Muscle of leg (tissue), 16 donors: ENCODE measurements at places on chromosomes 3 and 15. TPM values are rescaled to one million over a fixed set of nuclear protein-coding genes. Genes with fewer than 3 reads are reported as not detected.
A peak's percentile ranks its signal among the peaks of the same experiment; 100 is the strongest.

- no peak overlapping the region for H3K4me3 ChIP-seq
- no peaks in the 10 kb centered on the region for H3K4me1 ChIP-seq
- no peak for DNase-seq
- H3K36me3 ChIP-seq = no peaks in the 10 kb centered on the region
Measured at GRCh38 chr3:27905625-27906024, 183.5 kb upstream of the EOMES start.

GRCh38 chr3:10753964-10754363, 62.1 kb upstream of the SLC6A11 start:
- H3K4me1 ChIP-seq = no peaks in the 10 kb centered on the region
- DNase-seq = peak; percentile 48
- no peaks in the 10 kb centered on the region for H3K36me3 ChIP-seq
- no peak overlapping the region for H3K27ac ChIP-seq
- H3K4me3 ChIP-seq = no peak overlapping the region

- H3K4me1 ChIP-seq = no peaks in the 10 kb centered on the region
- H3K4me3 ChIP-seq = no peak overlapping the region
- H3K27ac ChIP-seq = no peak overlapping the region
- no peak for DNase-seq
- H3K36me3 ChIP-seq = no peaks in the 10 kb centered on the region
Measured at GRCh38 chr3:31754575-31755278, 222.0 kb downstream of the STT3B start.

DNA sequence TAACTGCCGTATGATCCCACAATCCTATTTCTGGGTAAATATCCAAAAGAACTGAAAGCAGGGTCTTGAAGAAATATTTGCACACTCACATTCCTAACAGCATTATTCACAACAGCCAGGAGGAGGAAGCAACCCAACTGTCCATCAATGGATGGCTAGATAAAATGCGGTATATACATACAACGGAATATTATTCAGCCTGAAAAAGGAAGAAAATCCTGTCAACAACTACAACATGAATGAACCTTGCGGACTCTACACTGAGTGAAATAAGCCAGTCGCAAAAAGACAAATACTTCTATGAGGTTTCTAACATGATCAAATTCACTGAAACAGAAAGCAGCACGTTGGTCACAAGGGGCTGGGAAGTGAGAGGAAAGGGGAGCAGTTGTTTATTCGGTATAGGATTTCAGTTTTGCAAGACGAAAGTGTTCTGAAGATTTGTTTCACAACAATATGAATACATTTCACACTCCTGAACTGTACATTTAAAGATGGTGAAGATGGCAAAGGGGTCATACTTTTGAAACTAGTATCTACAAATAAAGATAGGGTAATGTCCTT, 6.2 kb downstream of the DLG1 start:
- H3K36me3 ChIP-seq = peaks cover 6% of the 10 kb centered on the region
- no peaks in the 10 kb centered on the region for H3K27me3 ChIP-seq
- DNase-seq = no peak
- no peak overlapping the region for H3K27ac ChIP-seq

- peaks cover 7% of the 10 kb centered on the region for H3K36me3 ChIP-seq
- H3K27ac ChIP-seq = no peak overlapping the region
- H3K27me3 ChIP-seq = peaks cover 7% of the 10 kb centered on the region
- H3K4me3 ChIP-seq = no peak overlapping the region
Measured at GRCh38 chr3:14823910-14824629, 5.3 kb downstream of the FGD5 start.

GRCh38 chr3:177382944-177383343, 185.7 kb upstream of the TBL1XR1 start:
- no peaks in the 10 kb centered on the region for H3K36me3 ChIP-seq
- H3K4me3 ChIP-seq = no peak overlapping the region
- no peak for DNase-seq
- no peaks in the 10 kb centered on the region for H3K27me3 ChIP-seq

DNA sequence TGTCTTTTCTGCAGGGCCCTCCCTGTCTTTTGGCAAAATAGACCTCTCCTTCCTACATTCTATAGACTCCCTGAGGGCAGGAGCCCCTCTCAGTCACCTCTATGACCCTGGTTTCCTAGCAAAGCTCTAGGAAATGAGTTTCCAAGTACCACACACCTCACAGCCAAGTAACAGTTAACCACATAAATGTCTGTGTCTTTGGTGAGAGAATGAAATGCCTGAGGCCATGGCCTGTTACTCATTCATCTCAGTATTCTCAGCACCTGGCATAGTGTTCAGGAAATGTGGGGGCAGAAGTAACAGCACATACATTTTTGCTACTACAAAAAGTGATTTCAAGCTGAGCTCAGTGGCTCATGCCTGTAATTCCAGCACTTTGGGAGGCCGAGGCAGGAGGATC, 21.0 kb downstream of the RFT1 start:
- no peak overlapping the region for H3K4me3 ChIP-seq
- peaks cover 44% of the 10 kb centered on the region for H3K36me3 ChIP-seq
- no peaks in the 10 kb centered on the region for H3K27me3 ChIP-seq
- no peak for DNase-seq
- H3K27ac ChIP-seq = peak overlapping the region; percentile 65

- no peak overlapping the region for H3K4me3 ChIP-seq
- H3K36me3 ChIP-seq = no peaks in the 10 kb centered on the region
- no peaks in the 10 kb centered on the region for H3K27me3 ChIP-seq
- no peaks in the 10 kb centered on the region for H3K4me1 ChIP-seq
Measured at GRCh38 chr3:89227218-89227617, 119.8 kb downstream of the EPHA3 start.

- H3K4me3 ChIP-seq = no peak overlapping the region
- peak overlapping the region; percentile 20 for H3K27ac ChIP-seq
- H3K27me3 ChIP-seq = peaks cover 2% of the 10 kb centered on the region
- no peak for DNase-seq
- no peaks in the 10 kb centered on the region for H3K36me3 ChIP-seq
Measured at GRCh38 chr3:123387532-123387931, 61.4 kb downstream of the ADCY5 start.

DNA sequence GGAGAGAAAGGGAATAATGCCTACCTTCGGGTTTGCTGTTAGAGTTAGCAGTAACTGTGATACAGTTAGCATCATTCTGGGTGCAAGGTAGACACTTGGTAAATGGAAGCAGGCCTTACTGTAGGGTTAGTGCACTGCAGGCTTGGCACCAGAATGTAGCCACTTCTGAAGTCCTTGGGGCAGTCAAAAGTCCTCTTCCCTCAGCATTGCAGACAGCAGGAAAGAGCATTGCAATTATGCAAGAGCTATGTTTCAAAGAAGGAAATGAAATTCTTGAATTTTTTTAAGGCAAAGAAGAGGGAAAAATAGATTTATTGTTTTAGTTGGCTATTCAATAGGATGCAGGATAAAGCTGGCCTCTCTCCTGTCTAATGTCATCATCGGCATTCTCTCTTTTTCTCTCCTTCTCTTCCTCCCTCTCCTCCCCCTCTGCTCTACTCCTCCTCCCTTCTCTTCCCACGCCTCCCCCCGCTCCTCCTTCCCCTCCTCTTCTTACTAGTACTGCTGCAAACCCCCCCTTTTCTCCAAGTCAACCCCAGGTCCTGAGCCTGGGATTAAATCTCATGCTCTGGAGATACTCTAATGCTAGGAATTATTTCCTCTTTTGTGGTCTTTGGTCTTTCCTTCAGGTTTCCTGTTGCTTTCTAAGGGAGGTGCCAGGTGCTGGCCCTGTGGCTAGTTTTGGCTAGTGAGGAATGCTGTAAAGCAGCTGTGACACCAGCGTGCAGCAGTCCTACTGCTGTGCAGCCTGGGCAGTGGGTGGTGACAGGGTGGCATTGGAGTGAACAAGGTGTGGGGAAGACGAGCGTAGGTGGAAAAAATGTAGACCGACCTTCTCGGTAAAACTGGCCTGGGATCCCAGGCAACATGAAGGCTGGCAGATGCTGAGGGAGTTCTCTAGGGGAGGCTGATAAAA, 21.7 kb downstream of the EEFSEC start:
- no peaks in the 10 kb centered on the region for H3K36me3 ChIP-seq
- DNase-seq = no peak
- no peaks in the 10 kb centered on the region for H3K27me3 ChIP-seq
- no peak overlapping the region for H3K4me3 ChIP-seq

DNA sequence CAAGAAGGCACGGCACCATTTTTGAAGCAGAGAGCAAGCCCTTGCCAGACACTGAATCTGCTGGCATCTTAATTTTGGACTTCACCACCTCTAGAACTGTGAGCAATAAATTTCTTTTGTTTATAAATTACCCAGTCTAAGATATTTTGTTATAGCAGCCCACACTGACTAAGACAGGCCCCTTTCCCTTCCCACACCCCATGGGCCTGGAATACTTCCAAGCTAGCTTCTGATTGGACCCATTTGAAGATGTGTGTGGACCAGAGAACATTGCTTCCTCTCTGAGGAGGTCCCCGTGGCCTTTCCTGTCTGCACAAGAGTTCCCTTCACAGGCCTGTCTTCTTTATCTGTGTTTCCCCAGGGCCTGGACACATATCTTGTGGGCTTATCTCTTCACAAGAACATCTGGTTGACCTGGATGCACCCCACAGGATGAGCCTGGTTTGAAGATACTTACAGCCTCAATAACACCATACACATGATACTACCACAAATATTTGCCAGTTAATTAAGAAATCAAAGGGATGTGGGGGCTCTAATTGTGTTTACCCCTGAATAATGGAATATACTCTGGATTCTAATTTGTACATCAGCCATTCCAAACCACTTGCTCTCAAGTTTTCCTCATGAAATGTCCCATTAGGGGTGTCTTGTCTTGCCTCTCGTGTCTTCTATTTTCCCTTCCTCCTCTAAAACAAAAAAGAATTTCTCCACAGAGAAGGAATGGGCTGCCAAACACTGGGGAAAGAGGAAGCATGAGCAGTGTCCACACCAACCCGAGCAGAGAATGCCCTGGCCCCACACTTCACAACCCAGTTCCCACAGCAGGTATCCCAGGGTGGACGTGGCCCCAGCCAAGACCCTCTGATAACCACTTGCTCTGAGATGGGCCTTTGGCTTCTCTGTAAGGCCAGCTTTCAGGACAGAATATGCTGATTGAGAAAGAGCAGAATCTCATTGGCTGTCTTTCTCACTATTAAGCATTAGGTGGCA, 42.5 kb downstream of the GLB1 start:
- H3K4me3 ChIP-seq = no peak overlapping the region
- H3K36me3 ChIP-seq = peaks cover 40% of the 10 kb centered on the region
- no peaks in the 10 kb centered on the region for H3K27me3 ChIP-seq
- peak; percentile 24 for DNase-seq
- peak overlapping the region; percentile 55 for H3K27ac ChIP-seq
- H3K4me1 ChIP-seq = no peaks in the 10 kb centered on the region

GRCh38 chr3:12892840-12893189, 51.5 kb upstream of the RPL32 start:
- no peak overlapping the region for H3K4me3 ChIP-seq
- H3K27me3 ChIP-seq = peaks cover 8% of the 10 kb centered on the region
- DNase-seq = no peak

SERPINI2 gene
- 0.26 TPM for polyA plus RNA-seq

RPL4 gene
- polyA plus RNA-seq = 6,435 TPM

XYLB gene
- 4.3 TPM for polyA plus RNA-seq

CA12 gene
- 1.9 TPM for polyA plus RNA-seq

MAGEL2 gene
- polyA plus RNA-seq = 21.1 TPM

TF gene
- 1.2 TPM for polyA plus RNA-seq

CNTN3 gene
- polyA plus RNA-seq = 9.9 TPM

CLDN1 gene
- polyA plus RNA-seq = 2.1 TPM

SLC22A13 gene
- 0.09 TPM for polyA plus RNA-seq

NTRK3 gene
- polyA plus RNA-seq = 4.0 TPM
